ENCODE measurements at places on chromosomes 4 and X. TPM values are rescaled to one million over a fixed set of nuclear protein-coding genes. Genes with fewer than 3 reads are reported as not detected.

The SHROOM2 gene
- not detected for total RNA-seq

DNA sequence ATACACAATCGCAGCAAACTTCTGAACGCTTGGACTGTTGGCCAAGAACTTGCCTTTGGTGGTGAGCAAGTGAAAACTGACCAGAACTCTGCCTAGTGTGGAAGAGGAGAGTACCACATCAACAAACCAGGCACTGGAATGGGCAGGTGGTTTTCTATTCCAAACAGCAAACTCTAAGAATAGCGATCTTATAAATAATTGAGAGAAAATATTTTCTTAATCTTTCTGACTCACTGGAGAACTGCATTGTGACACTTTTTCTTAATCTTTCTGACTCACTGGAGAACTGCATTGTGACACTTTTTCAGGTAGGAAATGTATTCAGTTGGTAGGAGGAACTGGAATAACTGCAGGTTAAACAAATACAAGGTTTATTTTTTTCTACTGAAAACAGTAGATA is 57.0 kb upstream of the SORBS2 start:
- no peak for DNase-seq

The KDR gene
- not detected for total RNA-seq

GRCh38 chr4:140152013-140152703 is 1.8 kb downstream of the MAML3 start:
- DNase-seq, result peak; percentile 88

DNA sequence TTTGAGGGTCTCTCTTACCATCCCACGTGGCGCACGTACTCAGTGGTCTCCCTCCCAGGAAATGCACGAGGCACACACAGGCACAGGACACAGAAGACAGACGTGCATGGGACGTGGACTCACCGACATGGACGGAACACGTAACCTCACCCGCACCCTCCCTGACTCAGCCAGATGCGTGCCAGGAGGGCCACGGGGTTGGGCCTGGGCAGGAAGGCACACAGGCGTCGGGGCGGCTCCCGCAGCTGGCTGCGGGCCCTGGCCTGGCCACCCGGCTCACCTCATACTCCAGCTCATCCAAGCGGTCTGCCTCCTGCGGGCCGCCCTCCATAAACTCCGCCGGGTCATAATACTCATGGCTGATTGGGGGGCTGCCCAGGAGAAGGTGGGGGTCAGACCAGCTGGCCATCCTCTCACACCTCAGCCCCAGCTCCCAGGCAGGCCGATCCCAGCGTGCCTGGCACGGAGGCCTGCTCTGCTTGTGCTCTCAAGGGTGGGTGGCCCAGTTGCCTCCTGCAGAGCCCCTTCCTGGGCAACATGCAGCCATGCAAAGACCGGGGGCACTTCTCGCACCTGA is 12.6 kb downstream of the SSR4 start:
- DNase-seq, result no peak

GRCh38 chrX:48695534-48695896 is 1.0 kb upstream of the SUV39H1 start:
- no peak for DNase-seq

- no peak for DNase-seq
Measured at GRCh38 chr4:5220028-5220427, 168.7 kb downstream of the STK32B start.

The SLITRK2 gene
- not detected for total RNA-seq

The GDPD2 gene
- total RNA-seq, result not detected

The MAGEA2 gene
- total RNA-seq, result not detected

DNA sequence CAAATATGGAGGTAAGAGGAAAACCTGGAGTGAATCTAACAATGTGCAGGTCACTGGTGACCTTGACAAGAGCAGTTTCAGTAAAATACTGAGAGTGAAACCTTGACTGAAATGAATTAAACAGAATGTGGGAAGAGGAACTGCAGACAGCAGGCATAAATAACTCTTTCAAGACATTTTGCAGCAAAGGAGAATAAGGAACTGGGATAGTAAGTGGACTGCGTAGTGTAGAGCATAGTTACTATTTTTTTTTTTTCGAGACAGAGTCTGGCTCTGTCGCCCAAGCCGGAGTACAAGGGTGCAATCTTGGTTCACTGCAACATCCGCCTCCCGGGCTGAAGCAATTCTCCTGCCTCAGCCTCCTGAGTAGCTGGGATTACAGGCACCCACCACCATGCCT is 24.0 kb downstream of the RBMX start:
- DNase-seq, result no peak

GRCh38 chrX:123454712-123455431 is 270.8 kb downstream of the GRIA3 start:
- DNase-seq, result no peak

- DNase-seq, result no peak
Measured at GRCh38 chrX:153735274-153735673, 10.6 kb downstream of the ABCD1 start.

The UGT2B15 gene
- not detected for total RNA-seq

DNA sequence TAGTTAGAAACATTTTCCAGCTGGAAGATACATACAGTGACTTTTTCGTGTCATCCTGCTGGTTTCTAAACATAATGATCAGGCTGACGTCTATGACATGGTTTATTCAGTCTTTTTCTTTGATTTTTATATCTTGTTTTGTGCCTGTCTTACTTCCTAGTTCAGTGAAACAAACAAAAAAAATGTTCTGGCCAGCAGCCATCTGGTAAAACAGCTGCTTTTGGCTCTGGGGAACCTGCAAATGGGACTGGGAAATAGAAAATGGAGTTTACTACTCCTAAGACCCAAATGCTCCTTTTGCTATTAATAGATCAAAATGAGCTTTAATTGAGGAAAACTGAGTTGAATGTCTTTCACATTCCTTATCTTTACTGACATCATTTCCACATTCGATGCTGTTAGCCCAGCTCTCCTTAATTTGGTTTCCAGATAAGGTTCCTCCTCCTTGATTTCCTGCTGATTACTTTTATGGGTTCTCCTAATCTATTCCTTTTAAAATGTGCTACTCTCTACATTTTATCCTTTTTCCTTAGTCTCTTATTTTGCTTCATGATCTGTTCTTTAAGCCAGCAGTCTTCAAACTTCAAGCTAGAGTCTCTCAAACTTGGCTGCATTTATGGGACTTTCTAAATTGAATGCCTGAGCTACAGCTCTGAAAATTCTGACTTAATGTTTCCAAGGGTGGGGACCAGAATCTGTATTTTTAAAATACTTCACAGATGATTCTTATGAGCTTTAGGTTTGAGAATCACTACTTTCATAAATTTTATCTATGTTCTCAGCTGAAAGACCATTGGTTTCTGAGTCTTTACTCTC is 499.5 kb downstream of the ANKRD50 start:
- DNase-seq, result no peak

The METTL14 gene
- total RNA-seq, result 55.4 TPM

GRCh38 chr4:57116245-57116644 is 6.1 kb upstream of the IGFBP7 start:
- no peak for DNase-seq

DNA sequence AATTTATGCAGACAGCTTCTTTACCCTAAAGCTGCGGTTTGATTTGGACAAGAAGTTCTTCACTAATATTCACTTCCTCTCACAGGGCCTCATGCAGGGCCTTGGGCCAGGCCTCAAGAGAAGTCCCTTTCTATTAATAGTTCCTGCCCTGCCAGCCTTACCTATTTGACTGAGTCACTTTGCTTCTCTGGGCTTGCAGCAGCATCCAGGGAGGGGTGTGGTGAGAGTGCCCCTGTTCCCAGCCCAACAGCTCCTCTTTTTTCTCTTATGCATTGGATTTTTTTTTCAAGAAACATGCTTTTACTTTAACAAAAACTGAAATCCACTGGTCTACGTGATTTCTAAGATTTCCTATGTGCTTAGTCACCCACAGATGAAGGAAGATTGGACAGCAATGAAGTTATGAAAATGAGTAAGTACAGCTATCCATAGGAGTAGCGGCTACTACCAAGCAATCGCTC is 26.7 kb downstream of the FAM156B start:
- no peak for DNase-seq

All from activated naive CD8-positive, alpha-beta T cell treated with anti-CD3 and anti-CD28 coated beads, Interleukin-2, amount 10 ng/mL, durations not matched to agents 7 days and 5 days (primary cell).